ENCODE measurements at places on chromosomes 3 and 15.
A peak's percentile ranks its signal among the peaks of the same experiment; 100 is the strongest.

DNA sequence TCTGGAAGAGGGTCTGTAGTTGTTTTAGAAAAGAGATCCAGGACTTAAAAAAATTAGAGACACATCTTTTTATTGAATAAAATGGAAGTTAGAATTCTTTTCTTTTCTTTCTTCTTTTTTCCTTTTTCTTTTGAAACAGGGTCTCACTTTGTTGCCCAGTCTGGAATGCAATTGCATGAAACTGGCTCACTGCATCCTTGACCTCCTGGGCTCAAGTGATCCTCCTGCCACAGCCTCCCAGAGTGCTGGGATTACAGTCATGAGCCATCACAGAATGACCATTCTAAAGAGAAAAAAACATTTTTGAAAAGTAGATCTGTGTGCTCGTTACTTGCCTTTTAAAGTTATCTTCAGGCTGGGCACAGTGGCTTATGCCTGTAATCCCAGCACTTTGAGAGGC is 3.6 kb downstream of the ATXN7 start:
- no peak for DNase-seq

GRCh38 chr3:57910990-57911389 is 97.2 kb upstream of the FLNB start:
- peak; percentile 10 for DNase-seq

GRCh38 chr3:39361252-39361927 is 21.8 kb upstream of the SLC25A38 start:
- DNase-seq: peak; percentile 84

DNA sequence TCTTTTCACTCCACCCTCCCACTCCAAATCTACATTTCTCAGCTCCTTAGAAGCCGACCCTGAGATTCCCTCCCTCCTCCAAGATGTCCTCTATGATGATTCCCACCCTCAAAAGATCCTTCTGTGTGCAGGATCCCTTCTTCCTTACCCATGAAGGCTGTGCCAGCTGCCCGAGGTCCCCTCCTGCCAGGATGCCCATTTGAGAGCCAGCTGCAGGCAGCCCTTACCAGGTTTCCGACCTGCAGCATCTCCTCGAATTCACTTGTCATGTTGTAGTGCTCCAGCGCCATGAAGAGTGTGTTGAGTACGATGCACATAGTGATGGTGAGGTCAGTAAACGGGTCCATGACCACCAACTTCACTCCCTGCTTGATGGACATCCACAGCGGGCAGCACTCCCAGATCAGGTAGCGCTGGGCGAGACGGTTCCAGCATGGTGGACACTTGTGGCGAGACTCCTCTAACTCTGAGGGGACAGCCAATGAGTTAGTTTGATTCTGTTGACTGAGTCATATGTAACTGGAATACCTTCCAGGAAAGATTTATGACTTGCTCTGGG is 51.9 kb downstream of the SCN5A start:
- DNase-seq: no peak
